CD8-positive, alpha-beta memory T cell (primary cell): ENCODE measurements at places on chromosomes 7 and 10. TPM values are rescaled to one million over a fixed set of nuclear protein-coding genes. Genes with fewer than 3 reads are reported as not detected.

DNA sequence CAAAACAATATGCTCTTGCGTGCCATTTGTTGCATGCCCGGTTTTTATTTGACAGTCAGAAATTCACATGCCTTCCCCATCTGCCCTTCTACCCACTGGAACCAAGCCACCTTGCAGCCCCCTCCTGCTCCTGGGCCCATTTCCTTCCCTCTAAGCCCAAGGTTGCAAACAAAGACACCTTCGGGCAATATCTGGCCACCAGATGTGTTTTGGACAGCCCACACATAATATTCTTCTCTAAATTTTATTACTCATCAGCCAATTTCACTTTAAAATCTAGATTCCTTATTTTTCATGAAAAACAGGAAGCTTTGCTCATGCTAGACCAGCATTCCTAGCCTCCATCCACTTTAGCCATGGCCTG lies 18.2 kb upstream of the C10orf105 start:
- DNase-seq = no peak

The GIMAP8 gene
- total RNA-seq = 11.8 TPM

- no peak for DNase-seq
Measured at GRCh38 chr10:71634531-71635164, 84.9 kb downstream of the C10orf105 start.

The SPDYE2 gene
- total RNA-seq = not detected

GRCh38 chr7:108294595-108294994 lies 161.6 kb downstream of the NRCAM start:
- DNase-seq = no peak

DNA sequence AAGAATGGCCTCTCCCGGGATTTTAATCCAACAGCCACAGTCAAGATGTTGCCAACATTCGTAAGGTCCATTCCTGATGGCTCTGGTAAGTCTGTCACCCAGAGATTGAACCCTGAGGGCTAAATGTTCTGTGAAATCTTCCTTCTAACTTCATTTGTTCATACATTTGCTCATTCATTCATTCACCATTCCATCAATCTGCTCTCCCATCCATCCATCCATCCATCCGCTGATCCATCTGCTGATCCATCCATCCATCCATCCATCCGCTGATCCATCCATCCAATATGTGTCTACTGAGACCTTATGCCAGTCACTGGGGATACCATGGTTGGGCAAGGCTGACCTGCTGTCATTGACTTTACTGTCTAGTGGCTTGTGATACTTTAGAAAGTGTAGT lies 65.6 kb downstream of the HK1 start:
- DNase-seq = no peak

The SEMA3D gene
- not detected for total RNA-seq

DNA sequence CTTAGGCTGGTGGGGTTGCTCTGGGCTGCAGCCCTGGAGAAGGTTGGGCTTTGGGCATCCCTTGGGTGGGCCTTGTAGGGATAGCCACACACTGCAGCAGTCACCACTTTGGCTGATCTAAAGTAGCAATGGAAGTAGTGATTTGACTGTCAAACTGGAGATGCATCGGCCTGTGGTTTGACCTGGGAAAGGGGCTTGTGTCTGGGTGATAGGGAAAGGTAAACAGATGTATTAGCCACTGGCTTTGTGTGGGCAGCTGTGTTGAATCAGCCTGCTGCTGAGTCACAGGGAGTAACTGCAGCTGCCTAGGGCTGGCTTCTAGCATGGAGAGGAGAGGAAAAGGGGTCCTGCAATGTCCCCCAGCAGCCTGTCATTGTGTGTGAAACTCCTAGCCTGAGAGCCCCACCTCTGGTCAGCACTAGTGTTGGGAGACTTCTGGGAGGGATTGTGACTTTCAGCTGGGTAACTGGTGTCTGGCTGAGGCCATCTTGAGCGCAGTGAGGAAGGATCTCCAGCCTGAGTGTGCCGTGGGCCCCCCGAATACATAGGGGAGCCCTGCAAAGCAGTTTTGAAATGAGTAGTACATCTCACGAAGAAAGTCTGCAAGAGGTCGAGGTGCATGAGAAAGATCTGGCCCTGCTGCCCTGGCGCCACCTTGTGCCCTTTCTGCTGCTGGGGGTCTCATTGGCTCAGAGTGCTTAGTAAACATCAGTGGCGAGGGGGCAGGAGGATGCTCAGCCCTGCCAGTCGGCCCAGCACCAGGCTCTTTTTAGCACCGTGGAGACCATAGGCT lies 117.3 kb downstream of the FANK1 start:
- DNase-seq = no peak

DNA sequence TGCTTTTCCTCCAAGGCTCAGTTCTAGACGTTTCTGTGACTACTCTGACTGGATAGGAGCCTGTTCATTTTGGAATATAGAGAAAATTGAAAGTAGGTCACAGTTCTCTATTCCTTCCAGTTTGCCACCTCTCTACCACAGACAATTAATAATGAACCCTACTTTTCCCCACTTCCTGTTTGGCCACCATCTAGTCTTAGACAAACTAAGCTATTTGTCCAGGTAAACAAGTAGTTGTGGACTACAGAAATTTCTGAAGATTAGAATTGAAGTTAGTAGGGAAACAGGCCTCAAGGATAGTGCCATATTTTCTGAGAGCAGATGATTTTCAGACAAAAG lies 87.0 kb downstream of the AUTS2 start:
- no peak for DNase-seq

The NME8 gene
- total RNA-seq = not detected

DNA sequence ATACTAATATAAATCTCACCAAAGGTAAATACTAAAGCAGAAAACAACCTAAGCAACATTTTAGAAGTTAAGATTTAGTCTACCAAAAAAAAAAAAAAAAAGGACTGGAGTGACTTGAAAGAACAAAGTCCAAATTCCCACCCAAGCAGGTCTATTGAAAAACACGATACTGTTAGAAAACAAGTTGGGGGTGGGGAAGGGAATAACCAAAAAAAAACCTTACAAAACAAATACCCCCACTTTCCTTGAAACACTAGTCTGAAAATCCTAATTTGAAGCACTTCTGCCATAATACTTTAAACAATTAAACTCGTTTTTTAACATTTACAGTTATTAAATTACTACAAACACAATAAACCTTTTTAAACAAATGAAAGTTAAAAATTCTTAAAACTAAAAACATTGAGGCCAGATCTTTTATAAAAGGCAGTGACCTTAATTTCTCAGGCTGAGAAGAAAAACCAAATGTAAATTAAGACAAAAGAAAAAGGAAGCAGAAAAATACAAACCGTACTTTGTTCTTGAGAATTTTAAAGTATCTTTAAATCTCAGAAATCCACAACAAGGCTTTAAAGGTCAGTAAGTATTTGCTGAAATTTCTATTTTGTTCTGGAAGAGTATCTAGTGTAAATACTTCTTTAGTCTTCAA lies 135.1 kb downstream of the NRBF2 start:
- DNase-seq = no peak

The SPDYE16 gene
- 0.20 TPM for total RNA-seq

GRCh38 chr10:123584419-123584775 lies 81.8 kb upstream of the GPR26 start:
- DNase-seq = no peak

- DNase-seq = no peak
Measured at GRCh38 chr7:80634505-80634904, 3.9 kb upstream of the CD36 start.

DNA sequence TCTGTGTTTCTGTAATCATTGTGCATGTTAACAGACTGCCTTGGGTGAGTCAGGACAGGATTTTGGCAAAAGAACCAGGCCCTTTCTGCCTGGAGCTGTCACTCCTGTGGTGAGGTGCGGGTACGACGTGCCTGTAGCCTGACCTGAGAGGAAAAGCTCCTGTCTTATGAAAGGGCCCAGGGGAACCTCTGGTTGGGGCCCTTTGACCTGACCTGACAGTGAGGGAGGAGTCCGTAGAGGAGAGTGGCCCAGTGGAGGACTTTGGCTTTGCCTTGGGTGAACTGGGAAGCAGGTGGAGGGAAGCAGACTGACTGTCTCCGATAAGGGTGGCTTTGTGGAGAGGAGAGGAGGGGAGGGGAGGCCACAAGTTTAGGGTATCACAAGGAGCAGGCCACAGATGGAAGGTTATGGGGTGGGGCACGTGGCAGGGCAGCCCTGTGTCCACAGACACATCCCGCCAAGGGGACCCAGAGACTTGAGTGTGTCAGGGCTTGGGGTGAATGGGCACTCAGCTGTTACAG lies 6.9 kb downstream of the PFKP start:
- no peak for DNase-seq

GRCh38 chr10:28938745-28939144 lies 261.4 kb downstream of the BAMBI start:
- DNase-seq = no peak

DNA sequence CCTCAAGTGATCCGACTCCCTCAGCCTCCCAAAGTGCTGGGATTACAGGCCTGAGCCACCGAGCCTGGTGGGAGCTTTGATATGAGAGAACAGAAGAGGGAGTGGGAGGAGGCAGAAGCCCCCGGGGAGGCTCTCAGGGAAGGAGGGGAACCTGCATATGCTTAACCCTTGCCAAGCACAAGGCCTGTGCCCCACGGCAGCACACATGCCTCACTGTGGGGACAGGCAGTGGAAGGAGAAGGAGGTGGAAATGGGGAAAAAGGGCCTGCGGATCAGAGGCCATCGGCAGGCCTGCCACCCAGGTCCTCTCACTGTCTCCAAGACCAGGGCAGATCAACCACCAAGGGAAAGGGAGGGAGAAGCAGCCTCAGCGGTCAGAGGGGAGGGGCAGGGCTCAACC lies 7.2 kb upstream of the GRID1 start:
- DNase-seq = no peak

DNA sequence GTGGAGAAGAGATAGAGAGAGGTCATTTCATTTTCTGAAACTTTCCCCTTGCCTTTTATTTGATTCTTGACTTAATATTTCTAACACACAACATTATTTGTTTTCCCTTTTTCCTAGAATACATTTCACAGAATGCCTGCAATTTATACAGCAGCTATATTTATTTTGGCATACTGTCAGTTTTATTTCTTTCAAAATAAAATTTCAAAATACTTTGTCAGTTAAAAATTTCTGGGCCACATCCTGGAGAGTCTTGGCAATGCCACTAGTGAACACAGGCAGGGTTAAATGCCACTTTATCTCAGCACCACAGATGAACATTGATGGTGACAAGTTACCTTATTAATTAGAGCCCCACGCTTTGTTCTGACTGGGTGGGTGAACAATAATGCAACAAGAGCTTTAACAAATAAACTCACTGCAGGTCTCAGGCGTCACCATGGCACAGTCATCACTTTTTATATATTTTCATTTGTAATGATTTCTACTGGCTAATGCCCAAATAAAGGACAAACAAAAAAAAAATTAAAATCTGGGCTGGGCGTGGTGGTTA lies 494.0 kb downstream of the KIF20B start:
- DNase-seq = no peak

GRCh38 chr10:24039897-24040296 lies 169.0 kb upstream of the KIAA1217 start:
- no peak for DNase-seq

The FAM13C gene
- total RNA-seq = not detected

- DNase-seq = no peak
Measured at GRCh38 chr10:6225263-6225814, 22.6 kb downstream of the PFKFB3 start.

The IFIT1B gene
- total RNA-seq = not detected

GRCh38 chr10:124205432-124205831 lies 112.0 kb upstream of the CHST15 start:
- no peak for DNase-seq

DNA sequence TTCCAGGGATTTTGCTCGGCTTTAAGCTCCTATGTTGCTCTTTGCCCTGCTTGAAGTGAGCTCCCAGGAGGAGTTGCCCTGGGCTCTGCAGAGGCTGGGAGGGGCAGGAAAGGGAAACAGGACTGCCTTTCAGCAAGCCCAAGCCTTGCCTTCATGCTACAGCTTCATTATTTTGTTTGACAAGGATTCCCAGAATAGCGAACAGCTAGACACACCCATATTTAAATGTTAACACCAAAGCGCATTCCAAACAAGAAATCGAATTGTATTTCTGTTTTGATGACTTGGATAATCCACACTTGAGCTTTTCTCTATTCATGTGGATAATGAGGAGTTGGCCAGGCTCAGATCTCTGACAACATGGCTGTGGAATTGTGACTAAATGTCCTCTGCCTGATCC lies 6.3 kb downstream of the KIAA1217 start:
- no peak for DNase-seq

The GARS1 gene
- 311 TPM for total RNA-seq

- DNase-seq = no peak
Measured at GRCh38 chr10:651692-652091, 37.8 kb downstream of the DIP2C start.

The CALY gene
- total RNA-seq = 1.3 TPM

The CAMK1D gene
- total RNA-seq = 8.9 TPM

- DNase-seq = no peak
Measured at GRCh38 chr10:74871595-74872382, 45.4 kb downstream of the KAT6B start.

The SPOCK2 gene
- total RNA-seq = 69.2 TPM

- no peak for DNase-seq
Measured at GRCh38 chr10:119283818-119284217, 76.4 kb downstream of the GRK5 start.

DNA sequence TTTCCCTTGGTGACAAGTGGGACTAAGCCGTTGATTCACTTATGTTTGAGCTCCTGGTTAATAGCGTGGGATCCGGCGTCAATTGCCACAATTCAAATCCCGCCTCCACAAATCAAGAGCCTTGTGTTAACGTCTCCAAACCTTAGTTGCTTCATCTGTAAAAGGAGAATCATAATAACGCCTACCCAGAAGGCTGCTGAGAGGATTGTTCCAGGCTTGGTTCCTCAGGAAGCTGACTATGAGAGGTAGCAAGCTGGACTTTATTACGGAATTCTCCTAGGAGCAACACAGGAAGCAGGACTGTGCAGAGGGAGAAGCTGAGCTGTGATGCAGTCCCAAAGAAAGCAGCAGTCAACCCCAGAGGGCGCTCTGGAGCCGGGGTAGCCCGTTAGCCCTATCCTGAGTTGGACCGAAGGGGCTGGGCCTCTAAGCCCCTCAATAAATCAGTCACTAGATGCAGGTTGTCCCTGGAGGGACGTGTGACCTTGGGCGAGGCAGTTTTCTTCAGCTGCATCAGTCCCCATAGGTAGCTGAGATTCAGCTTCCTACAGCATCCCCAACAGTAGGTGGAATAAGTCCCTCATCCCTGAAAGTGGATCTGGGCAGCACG lies 6.9 kb upstream of the BAG3 start:
- DNase-seq = no peak
